ENCODE measurements at places on chromosomes 2 and 18. TPM values are rescaled to one million over a fixed set of nuclear protein-coding genes. Genes with fewer than 3 reads are reported as not detected.

ST3GAL5 gene
- 27.3 TPM for total RNA-seq

C2orf81 gene
- 11.3 TPM for total RNA-seq

ACMSD gene
- total RNA-seq = not detected

SLC5A7 gene
- total RNA-seq = 1.8 TPM

TLX2 gene
- not detected for total RNA-seq

L3MBTL4 gene
- 8.0 TPM for total RNA-seq

C1QL2 gene
- total RNA-seq = 0.14 TPM

GRCh38 chr2:113857464-113857863 lies 32.4 kb upstream of the ACTR3 start:
- DNase-seq = no peak

GRCh38 chr18:56306797-56307196 lies 331.6 kb downstream of the TXNL1 start:
- no peak for DNase-seq

- DNase-seq = no peak
Measured at GRCh38 chr18:78430131-78430758, 549.4 kb upstream of the SALL3 start.

GRCh38 chr2:218876562-218877219 lies 4.0 kb upstream of the WNT10A start:
- DNase-seq = peak; percentile 61

GRCh38 chr18:111306-112014 lies 46.9 kb upstream of the USP14 start:
- peak; percentile 78 for DNase-seq

DNA sequence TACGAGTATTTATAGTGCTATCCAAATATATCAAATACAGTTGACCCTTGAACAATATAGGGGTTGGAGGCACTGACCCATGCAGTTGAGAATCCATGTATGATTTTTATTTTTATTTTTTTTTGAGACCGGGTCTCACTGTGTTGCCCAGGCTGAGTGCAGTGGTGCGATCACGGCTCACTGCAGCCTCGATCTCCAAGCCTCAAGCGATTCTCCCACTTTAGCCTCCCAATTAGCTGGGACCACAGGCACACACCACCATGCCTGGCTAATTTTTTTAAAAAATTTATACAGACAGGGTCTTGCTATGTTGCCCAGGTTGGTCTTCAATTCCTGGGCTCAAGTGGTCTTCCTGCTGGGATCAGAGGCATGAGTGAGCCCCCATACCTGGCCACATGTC lies 70.6 kb downstream of the GORASP2 start:
- no peak for DNase-seq

DNA sequence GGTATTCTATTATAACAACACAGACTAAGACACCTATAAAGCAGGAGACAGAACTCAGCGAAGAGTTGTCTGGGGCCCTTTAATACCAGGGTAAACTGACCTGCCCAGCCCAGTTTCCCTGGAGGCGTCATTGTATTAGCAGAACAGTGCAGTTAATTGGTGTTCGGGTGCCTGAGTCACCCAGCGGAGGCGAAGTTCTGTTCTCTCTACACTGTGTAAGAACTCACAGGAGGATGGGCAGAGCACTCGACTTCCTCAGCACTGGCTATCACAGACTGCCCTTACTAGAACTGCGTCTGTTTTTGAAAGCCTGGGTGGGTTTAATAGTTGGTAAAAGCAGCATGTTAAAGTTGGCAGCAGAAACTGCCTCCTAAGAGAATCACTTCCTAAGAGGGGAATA lies 106.5 kb upstream of the ATP8B1 start:
- DNase-seq = no peak

GRCh38 chr2:217946051-217946450 lies 56.7 kb downstream of the TNS1 start:
- no peak for DNase-seq

- no peak for DNase-seq
Measured at GRCh38 chr2:129606496-129607270, 372.8 kb upstream of the RAB6C start.

GRCh38 chr18:49212819-49213218 lies 247.6 kb downstream of the DYM start:
- no peak for DNase-seq

DNA sequence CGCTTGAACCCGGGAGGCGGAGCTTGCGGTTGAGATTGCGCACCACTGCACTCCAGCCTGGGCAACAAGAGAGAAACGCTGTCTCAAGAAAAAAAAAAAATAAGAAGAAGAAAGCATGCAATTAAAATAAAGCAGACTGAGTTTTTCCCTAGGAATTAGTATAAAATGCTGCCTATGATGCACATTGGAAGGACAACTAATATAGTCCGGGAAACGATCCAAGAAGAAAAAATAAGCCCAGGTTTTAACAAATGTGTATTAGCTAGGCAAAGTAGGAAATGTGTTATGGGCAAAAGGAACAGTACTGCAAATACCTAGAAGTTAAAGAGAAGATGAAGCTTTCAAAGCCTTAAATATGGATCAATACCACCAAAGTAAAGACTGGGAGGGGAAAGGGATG lies 64.0 kb downstream of the SPIRE1 start:
- DNase-seq = no peak

- DNase-seq = no peak
Measured at GRCh38 chr2:49146401-49146800, 7.9 kb downstream of the FSHR start.

DNA sequence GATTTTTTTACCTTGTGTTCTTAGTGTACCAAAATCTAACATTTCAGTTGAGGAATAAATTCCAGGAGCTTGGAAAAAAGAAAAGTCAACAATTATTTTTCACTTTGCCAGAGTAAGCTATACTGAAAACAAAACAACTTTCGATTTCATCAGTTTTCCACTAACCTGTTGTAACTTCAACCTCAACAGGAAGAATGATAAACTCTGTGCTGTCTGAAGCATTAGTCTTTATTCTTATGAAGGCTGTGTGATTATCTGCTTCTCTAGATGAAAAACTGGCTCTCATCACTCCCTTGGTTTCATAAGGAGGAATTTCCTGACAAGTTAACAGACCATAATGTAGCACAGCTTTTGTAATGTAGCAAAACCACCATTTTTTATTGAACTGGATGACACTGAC lies 121.2 kb downstream of the ZAP70 start:
- no peak for DNase-seq

- no peak for DNase-seq
Measured at GRCh38 chr2:46804794-46805193, 110.8 kb downstream of the MCFD2 start.

DNA sequence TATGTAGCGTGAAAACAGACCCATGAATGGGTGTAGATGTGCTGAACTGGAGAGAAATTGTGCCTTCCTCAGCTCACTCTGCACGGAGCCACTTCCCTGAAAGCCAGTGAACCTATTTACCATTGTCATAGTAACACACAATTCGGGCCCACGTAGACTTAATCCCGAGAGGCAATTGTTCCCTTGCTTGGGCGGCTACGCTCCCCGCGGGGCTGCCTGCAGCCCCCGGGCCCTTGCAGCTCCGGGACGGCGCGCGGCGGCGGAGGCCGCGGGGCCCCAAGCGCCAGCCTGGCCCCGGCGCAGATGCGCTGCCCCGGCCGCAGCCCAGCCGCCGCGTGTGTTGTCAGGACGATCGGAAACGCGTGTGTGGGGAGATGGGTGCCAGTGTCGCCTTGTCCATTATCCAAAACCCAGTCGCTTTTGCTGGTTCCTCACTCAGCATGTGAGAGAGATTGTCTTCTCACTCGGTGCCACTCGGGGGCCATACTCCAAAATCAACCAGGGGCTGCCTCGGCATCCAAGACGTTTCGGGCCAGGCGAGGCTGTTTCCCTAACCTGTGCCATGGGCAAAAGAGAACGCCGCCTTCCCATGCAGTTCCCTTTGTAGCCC lies 17.9 kb upstream of the LRRTM1 start:
- no peak for DNase-seq

DNA sequence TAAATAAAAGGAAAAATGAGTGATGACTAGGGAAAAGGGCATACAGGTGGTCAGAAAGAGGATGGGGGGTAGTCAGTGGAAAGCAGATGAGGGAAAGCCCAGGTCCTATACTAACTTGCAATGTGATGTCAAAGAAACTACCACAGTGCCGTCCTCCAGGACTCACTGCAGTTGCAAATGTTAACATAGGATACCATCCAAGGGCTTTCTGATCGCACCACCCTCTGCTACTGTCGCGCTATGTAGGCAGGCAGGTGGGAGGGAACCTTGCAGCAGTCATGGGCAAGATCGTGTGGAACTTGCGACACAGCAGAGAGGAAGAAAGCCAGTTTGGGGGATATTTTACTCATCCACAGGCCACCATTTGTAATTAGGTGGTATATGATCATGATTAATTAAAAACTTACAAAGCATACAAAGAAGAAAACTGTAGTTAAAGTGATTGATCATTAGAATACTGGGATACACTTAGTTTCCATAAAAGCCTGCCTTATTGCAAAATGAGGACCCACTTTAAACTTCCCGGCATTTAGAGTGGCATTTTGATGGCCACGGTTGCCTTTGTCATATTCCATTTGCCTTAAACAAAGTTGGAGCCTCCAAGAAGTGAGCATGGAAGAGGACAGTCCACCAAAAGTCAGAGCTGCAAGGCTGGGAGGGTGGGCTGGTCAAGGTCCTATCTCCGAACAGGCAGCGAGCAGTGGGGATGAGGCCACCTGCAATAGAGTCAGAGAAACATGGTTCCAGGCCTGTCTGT lies 8.5 kb upstream of the ROCK2 start:
- DNase-seq = no peak

DNA sequence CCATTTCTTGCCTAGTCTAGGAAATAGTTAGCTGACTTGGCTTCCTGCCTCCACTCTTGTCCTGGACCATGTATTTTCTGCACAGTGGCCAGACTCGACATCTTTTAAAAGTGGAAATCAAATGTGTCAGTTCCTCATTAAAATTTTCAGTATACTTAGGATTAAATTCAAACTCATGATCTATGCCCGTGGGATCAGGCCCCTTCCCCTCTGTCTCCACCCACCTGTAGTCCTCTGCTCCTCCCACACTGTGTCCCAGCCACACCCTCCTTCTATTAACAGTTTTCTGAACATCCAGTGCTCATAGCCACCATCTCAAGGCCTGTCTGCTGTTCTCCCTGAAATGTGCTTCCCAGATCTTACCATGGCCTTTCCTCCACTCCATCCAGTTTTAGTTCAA lies 13.3 kb downstream of the ARHGAP25 start:
- DNase-seq = no peak

DNA sequence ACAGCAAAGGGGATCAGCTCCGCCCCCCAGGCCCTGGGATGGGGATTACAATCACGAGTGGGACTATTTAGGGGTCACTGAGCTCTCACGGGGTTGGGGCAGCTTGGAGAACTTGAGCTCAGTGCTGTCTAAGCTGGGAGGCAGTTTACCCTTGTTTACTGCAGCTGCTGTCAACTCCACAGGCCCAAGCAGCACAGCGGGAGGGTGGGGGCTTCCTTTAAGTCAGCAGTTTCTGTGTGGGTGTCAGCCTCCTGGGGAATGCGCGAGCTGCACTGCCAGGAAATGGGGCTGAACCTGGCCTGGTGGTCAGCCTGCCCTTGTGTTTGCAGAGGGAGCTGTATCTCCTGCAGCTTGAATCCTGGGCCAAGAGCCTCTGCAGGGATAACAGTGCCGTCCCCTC lies 29.8 kb downstream of the TOGARAM2 start:
- DNase-seq = no peak

GRCh38 chr18:48859311-48860268 lies 91.2 kb downstream of the SMAD7 start:
- DNase-seq = no peak

- DNase-seq = peak; percentile 25
Measured at GRCh38 chr18:9708057-9708433, at the start of gene RAB31. Gene RAB31, plus strand, starts transcription at chr18:9708301. Its CDS starts 105 bp downstream, at chr18:9708406.

DNA sequence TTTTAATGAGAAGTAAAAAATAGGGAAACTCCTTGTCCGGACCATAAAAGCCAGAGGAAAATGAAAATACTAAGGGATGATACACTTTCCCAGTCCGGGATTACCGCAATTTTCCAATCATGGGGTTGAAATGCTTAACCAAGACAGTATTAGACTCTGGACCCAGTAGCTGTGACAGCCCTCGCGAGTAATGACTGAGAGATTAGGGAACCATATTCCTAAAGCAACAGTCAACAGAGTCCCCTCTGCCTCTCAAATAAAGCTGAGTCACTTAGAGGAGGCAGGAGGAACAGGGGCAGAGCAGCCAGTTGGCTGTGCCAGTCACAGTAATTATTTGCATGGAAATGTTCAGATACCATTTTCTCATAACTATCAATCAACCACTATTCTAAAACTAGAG lies 34.8 kb downstream of the GPATCH11 start:
- DNase-seq = no peak

- no peak for DNase-seq
Measured at GRCh38 chr18:8301427-8302172, 307.6 kb upstream of the RAB12 start.

DNA sequence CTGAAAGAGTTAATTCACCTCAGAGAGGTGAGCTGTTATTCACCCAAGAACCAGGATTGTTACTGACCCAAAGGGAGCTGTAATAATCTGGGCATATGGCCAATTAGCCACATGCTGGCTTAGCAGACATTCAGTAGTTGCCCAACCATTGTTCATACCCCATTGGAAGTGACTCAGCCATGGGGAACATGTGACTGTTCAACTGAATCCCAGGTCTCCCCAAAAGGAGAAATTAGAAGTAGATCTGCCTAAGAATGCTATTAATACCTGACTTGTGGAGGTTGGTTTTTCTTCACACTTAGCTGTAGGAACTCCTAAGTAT lies 272.6 kb upstream of the UBE2E3 start:
- no peak for DNase-seq

GRCh38 chr2:120978359-120979050 lies 242.8 kb downstream of the GLI2 start:
- no peak for DNase-seq

DNA sequence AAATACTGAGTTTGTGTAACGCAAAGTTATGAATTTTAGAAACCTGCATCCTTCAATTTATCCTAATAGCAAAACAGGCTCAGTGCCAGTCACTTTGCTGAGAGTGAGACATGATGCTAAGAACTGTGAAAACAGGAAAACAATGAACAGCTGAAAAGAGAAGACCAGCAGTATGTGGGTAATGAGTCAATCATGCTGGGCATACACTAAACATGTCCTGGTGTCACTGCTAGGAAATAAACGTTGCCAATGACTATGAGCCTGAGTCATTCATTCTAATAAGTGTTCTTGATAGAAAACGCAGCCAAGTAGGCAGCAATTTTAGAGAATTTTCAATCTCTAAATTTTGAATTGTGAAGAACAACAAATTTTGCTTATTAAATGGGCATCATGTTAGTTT lies 237.3 kb downstream of the GALR1 start:
- DNase-seq = no peak

DNA sequence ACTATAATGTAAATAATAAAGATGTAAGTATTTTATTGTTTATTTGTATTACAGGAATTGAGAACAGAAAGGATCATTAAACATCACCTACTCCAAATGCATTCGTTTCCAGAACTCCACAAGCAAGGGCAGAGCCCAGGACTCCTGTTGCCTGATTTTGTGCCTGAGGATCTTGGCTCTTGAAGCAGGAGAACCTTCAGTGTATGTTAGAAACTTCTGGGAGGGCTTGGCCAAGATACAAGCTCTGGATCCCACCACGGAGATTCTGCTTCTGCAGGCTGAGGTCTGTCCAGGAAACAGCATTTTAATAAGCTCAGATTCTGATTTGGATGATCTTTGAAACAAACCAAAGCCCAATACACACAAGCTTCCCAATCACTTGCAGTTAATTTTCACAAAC lies 142.4 kb upstream of the SOX11 start:
- no peak for DNase-seq

GRCh38 chr2:143476336-143477087 lies 347.3 kb downstream of the ARHGAP15 start:
- no peak for DNase-seq

- DNase-seq = no peak
Measured at GRCh38 chr2:197383825-197384224, 51.0 kb downstream of the SF3B1 start.

GRCh38 chr2:102703748-102704147 lies 58.1 kb upstream of the TMEM182 start:
- no peak for DNase-seq
